ENCODE measurements at places on chromosomes 12 and 14.

DNA sequence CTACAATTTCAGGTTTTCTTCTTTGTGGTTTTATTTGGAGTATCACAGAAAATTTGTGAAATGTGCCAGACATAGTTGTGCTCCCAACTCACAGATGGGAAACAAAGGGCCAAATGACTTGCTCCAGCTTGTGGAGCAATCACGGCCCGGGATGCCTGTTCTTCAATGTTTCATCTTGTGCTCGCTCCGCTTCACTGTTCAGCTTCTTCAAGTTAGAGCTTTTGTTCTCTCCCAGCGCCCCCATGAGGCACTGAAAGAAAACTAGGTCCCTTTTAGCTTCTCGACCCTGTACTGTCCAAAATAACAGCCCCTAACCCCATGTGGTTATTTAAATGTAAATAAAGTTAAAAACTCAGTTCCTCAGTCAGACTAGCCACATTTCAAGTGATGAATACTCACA is 187.9 kb upstream of the STXBP6 start:
- peak; percentile 2 for DNase-seq

DNA sequence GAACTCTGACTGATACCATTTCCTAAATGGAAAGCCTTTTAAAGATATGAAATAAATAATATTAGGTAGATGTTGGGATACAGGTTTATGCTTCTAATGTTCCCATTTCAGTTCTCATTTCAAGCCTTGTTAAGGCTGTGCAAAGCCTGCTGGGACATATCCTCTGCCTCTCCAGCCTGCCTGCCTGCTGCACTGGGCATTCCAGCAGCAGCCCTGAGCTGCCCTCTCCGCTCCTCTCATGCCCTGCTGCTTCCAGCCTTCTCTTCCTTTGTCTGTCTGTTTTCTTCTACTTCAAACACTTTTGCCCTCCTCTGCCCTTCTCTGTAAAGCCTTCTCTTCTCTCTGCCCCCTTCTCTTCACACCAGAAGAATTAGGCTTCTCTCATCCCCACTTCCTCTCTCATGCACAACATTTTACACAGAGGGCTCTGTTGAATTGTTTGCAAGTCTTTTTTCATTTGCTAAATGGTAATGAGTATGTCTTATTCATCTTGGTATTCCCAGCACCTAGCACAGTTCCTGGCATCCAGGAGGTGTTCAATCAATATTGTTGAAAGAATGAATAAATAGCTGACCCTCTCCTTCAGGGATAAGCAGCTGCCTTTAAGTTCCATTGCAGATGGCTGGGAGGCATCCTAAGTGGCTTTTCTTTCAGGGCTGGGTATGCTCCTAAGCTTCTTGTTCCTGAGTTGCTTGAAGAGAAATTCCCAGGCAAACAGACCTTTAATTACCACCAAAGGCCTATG is 292.3 kb downstream of the TMEM117 start:
- no peak for DNase-seq

GRCh38 chr14:100730581-100730980 is 3.9 kb downstream of the DLK1 start:
- no peak for DNase-seq

- no peak for DNase-seq
Observed at GRCh38 chr14:91354979-91355685, 62.5 kb downstream of the CCDC88C start.

DNA sequence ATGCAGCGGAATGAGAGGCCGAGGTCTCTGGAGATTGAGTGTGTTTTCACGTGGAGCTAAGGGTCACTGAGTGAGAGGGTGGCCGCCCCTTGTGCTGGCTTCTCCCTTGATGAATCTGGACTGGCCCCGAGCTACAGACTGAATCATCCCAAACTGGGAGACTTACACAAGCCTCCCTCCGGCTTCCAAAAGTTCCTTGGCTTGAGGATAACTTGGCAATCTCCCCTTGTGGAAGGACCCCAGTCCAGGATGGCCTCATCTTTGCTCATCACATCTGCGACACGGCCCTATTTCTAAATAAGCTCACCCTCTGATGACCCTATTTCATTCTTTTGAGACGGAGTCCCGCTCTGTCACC is 41.5 kb upstream of the FBRSL1 start:
- DNase-seq: no peak

- no peak for DNase-seq
Observed at GRCh38 chr12:42735861-42736361, 146.4 kb upstream of the PRICKLE1 start.

GRCh38 chr14:87745507-87746118 is 247.4 kb downstream of the GALC start:
- peak; percentile 51 for DNase-seq

GRCh38 chr12:110137786-110138185 is 13.6 kb downstream of the IFT81 start:
- DNase-seq: no peak

All from fibroblast of skin of abdomen (primary cell).